OCI-M1 (cell line): ENCODE measurements at places on chromosomes 6 and 20.

- no peak for DNase-seq
These were observed 444.6 kb upstream of the DEFB115 start for GRCh38 chr20:30812739-30813411.

- no peak for DNase-seq
These were observed 596.0 kb downstream of the COL12A1 start for GRCh38 chr6:74609871-74610270.

DNA sequence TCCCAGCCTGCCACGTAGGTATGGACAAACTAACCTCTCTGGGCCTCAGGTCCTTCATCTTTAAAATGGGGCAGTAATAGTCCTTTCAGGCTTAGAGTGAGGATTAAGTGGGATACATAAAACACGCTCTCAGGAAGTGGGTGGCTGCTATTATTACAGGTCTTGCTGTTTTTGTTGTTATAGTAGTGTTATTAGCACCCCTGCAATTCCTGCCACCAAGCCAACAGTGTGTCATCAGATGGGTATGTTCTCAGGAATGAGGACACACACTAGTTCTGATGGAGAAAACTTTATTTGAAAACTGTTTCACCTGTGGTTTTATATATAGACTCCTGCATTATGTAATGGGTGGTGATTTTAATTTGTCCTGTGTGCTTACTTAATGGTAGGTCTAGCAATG lies 131.7 kb downstream of the LRRC1 start:
- no peak for DNase-seq

- peak; percentile 36 for DNase-seq
These were observed 203.9 kb upstream of the RAB32 start for GRCh38 chr6:146339716-146340115.

GRCh38 chr6:107657755-107658461 lies 166.2 kb downstream of the SCML4 start:
- no peak for DNase-seq

DNA sequence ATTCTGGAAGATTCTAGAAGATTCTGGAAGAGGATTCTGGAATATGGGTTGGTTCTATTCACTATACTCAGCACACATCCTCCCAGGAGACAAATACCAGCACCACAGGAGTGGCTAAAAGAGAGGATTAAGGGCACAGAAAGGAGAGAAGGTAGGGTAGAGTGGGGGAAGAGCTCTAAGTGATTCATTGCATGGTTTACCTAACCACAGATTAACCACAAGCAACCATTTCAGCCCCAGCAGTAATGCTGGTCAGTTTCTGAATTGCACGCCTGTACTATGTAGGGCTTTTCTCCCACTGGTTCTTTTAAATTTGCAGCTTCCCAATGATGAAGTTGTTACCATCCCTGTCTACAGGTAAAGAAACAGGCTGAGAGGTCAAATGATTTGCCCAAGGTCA lies 192.7 kb upstream of the PMEPA1 start:
- DNase-seq = peak; percentile 35

DNA sequence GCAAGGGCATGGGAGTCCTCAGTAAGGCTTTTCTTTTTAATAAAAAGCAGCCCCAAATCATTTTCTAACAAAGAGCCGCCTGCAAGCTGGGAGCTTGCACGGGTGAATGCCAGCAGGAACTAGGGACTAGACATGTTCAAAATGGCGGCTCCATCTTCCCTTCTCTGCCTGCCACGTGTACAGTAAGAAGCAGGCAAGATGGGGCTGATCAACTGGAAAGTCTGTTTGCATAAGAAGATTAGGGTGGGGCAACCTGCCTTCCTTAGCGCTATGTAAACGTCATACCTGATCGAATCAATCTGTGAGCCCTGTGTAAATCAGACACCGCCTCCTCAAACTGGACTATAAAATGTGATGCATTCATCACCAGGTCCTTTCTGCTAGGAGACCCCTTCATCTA lies 299.4 kb upstream of the SOX4 start:
- no peak for DNase-seq

GRCh38 chr6:79072640-79073181 lies 5.3 kb downstream of the PHIP start:
- no peak for DNase-seq

DNA sequence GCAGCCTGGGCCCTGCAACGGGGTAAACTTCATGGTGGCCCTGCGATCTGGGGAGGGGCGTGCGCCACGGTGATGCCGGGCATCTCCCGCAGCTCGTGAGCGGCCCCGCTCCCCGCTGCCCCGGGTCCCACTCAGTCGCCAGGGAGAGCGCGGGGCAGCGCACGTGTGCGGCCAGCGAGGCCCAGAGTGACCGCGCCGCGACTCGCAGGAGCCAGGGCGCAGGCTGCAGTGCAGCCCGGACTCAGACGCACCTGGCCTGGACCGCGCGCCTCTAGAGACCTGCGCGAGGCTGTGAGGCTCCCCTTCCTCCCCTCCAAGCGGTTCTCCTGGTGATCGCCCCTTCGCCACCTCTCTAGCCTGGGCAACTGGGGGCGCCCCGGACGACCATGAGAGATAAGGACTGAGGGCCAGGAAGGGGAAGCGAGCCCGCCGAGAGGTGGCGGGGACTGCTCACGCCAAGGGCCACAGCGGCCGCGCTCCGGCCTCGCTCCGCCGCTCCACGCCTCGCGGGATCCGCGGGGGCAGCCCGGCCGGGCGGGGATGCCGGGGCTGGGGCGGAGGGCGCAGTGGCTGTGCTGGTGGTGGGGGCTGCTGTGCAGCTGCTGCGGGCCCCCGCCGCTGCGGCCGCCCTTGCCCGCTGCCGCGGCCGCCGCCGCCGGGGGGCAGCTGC lies 652 bp downstream of the BMP6 start:
- peak; percentile 53 for DNase-seq

- DNase-seq = no peak
These were observed 105.8 kb downstream of the JARID2 start for GRCh38 chr6:15351631-15352030.

GRCh38 chr6:78517399-78517798 lies 350.0 kb upstream of the IRAK1BP1 start:
- DNase-seq = no peak

GRCh38 chr20:48189181-48189580 lies 403.9 kb upstream of the SULF2 start:
- DNase-seq = no peak

DNA sequence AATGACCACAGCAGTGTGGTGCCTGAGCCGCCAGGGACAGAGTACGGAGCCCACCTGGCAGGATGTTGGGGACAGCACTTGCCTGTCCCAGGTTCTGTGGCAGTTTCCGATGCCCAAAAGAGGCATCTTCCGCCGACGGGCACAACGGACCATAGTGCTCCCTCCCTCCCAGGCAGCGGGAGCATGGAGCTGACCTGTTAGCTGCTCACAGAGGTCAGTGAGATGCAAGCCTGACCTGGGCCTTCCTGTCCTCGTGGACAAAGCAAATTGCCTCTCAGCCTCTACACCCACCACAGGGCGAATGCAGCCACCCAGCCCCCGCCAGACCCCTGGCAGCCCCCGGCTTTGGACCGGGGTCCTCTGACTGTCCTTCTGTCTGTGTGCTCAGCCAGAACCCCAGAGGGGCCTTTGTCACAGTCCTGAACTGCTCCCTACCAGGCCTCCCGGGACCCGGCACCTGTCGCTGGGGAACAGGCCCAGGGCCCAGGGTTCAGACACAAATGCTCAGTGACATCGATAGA lies 16.2 kb upstream of the FRMD1 start:
- DNase-seq = no peak

GRCh38 chr6:150767161-150767560 lies 98.3 kb upstream of the MTHFD1L start:
- DNase-seq = no peak

- peak; percentile 4 for DNase-seq
These were observed 79.7 kb upstream of the SYNDIG1 start for GRCh38 chr20:24389686-24390085.

DNA sequence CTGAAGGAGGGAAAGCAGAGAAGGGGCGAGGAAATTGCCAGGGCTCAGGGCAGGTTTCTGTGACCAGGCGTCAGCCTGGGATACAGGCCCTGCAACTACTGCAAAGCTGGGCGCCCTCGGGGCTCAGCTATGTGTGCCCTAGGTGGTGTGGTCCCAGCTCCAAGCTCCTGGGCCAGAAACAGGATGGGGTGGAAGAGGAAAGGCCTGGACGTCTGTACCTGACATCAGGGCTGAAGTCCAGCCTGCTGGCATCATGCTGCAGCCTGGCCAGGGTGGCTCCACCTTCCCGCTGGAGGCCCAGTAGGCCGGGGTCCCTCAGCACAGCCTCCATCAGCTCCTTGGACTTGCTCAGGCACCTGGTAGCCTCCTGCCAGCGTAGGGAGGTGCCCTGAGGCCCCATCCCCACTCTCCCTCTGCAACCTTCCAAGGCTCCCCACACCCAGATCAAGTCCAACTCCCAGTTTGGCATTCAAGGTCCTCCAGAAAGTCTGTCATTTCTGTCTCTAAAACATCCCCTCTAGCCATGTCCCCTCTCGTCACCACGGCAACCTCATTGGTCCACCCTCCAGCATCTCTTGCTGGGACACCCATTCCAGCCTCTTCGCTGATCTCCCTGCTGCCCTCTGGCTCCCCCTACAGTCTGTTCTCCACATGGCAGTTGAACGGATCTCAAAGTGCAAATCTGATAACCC lies 38.2 kb downstream of the KIAA1755 start:
- DNase-seq = peak; percentile 84

- DNase-seq = no peak
These were observed 125.1 kb downstream of the TOX2 start for GRCh38 chr20:44039741-44040140.

- peak; percentile 64 for DNase-seq
These were observed 539.1 kb downstream of the CD83 start for GRCh38 chr6:14656649-14657048.

- no peak for DNase-seq
These were observed 390.8 kb upstream of the IRAK1BP1 start for GRCh38 chr6:78476561-78476960.

DNA sequence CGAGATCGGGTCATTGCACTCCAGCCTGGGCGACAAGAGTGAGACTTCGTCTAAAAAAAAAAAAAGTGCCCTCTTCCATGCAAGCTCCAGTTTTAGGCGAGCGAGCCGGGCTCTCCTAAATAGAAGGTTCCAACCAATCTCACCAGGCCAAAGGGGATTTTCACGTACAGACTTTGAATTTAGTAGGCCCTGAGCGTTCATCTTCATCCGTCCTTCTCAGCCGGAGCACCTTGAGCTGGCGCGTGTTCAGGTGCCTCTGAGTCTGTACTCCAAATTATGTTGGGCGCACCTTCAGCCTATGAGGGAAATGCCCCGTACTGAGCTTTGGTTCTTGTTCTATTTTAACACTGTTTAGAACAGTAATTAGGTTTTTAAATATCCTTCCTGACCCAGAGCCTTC lies 817 bp upstream of the TAP2 start:
- DNase-seq = no peak

DNA sequence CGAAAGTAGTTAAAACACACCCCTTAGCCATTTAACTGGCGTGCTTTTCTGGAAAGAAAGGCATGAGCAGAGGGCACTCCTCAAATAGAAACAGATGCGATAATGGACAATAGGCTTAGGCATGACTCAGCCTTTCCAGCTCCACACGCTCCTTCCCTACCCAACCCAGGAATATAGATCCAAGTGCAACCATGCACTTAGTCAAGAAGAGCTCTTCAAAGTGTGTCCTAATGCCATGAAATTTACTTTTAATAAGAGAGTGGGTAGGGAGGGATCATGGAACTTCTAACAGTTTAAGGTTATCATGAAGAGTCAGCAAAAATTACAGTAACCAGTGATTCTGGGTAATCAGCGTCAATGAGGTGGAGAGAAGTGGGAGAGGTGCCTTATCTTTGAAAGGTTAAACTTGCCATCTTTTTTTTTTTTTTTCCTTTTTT lies 2.4 kb upstream of the EFHC1 start:
- peak; percentile 71 for DNase-seq

DNA sequence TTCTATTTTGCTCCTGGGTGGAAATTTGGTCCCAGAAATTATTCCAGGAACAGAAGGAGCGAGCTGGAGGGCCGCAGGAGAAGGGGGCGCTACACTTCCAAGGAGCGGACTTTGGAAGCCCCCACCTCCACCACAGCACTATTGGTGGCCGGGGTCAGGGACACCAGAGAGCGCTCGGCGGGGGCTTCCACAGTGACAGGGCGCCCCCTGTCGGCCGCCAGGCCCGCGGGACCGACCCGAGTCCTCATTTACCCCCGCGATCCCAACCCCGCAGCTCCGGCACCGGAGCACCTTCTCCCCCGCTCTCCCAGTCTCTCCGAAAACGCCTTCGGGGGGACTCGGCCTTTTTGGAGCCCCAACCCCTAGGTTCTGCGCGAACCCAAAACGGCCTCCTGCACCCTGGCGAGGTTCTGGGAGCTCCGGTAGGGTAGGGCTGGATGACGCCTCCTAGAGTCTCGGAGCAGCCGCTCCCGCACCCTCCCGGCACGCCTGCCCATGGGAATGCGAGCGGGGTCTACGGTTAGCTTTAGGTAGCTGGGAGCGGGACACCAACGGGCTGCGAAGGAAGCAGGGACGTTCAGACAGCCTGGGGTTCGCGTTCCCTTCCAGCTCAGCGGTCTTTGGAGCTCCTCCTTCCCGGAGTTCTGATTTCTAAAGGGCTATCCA lies 2.4 kb upstream of the FOXA2 start:
- DNase-seq = peak; percentile 76

DNA sequence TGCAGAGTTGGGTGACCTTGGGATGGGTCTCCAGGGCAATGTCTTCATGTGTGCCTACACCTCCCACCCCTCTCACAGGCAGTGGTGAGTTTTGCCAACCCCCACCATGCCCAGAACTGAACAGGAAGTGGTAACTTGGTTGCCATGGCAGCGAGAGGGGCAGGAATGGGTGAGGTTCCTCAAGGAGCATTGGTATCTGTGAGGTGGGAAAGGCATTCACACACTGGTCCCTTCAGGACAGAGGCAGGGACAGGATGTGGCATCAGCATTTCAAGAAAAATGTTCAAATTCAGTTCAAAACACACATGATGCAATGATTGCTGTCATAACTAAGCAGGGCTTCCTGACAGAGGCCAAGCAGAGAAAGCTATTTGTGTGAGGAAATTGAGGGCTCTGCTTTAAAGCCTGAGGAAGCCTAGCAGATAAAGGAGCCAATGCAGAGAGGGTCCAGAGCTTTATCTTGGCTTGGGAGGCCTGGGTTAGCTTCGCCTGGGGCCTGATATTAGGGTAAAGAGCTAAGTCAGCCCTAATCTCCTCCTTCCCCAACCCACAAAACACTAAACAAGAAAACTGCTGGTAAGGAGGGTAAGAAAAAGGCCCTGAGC lies 551 bp downstream of the TREML2 start:
- DNase-seq = peak; percentile 83

GRCh38 chr6:48036316-48036715 lies 74.7 kb downstream of the PTCHD4 start:
- DNase-seq = no peak

GRCh38 chr6:53313784-53314400 lies 34.9 kb downstream of the ELOVL5 start:
- DNase-seq = peak; percentile 94

DNA sequence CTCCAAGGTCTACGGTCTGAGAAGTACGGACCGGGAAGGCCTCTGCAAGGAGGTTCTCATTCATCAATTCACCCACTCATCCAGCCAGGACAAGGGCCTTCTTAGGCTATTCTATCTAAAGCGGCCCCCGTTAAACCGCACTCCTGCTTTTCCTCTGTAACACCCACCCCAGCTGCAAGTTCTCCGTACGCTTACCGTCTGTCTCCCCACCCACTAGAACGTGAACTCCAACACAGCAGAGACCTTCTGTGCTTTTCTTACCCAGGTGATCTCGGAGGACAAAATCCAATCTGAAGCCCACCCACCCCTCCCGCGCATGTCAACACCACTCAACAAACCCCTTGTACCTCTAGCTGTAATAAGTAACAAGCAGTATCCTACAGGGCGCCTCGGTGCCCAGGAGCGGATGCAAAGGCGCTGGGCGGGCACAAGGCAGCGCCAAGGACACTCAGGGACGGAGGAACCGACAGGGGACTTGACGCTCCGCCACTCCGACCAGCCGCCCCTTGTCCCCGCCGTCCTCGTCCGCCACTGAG lies 351 bp downstream of the AURKA start:
- DNase-seq = peak; percentile 45
